NCI-H2081 treated with DMSO at 0.1 percent for 48 hours (cell line): ENCODE measurements at places on chromosomes 7 and 10.

GRCh38 chr7:98907570-98907969 lies 29.2 kb downstream of the TRRAP start:
- no peak for DNase-seq

- no peak for DNase-seq
Observed at GRCh38 chr7:12137283-12137682, 73.8 kb upstream of the TMEM106B start.

GRCh38 chr7:44050915-44051560 lies 6.5 kb downstream of the DBNL start:
- no peak for DNase-seq

- DNase-seq, result no peak
Observed at GRCh38 chr10:91597197-91597881, 35.5 kb downstream of the PPP1R3C start.

- DNase-seq, result no peak
Observed at GRCh38 chr10:111367531-111367930, 290.7 kb downstream of the ADRA2A start.

DNA sequence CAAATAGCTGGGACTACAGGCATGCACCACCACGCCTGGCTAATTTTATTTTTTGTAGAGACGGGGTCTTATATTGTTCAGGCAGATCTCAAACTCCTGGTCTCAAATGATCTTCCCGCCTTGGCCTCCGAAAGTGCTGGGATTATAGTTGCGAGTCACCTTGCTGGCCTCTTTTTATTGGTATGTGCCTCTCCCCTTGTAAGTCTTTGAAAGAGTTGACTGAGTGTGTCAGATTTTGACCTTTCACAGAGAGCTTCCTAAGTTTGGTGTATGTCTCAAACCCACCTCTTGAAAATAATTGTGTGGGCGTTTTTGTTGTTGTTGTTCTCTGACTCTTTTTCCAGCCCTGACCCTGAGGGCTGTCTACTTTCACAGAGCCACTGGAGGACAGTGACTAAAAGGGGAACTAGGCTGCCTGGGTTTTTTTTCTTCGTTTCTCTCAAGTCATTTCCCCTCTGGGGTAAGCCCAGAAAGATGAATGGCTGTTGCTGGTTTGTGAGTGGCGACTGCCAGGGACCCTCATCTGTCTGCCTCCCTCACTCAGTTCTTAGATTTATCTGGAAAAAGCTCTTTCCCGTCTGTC lies 262.8 kb downstream of the ZEB1 start:
- DNase-seq, result no peak
